ENCODE measurements at places on chromosomes 5 and 9.
A peak's percentile ranks its signal among the peaks of the same experiment; 100 is the strongest.

DNA sequence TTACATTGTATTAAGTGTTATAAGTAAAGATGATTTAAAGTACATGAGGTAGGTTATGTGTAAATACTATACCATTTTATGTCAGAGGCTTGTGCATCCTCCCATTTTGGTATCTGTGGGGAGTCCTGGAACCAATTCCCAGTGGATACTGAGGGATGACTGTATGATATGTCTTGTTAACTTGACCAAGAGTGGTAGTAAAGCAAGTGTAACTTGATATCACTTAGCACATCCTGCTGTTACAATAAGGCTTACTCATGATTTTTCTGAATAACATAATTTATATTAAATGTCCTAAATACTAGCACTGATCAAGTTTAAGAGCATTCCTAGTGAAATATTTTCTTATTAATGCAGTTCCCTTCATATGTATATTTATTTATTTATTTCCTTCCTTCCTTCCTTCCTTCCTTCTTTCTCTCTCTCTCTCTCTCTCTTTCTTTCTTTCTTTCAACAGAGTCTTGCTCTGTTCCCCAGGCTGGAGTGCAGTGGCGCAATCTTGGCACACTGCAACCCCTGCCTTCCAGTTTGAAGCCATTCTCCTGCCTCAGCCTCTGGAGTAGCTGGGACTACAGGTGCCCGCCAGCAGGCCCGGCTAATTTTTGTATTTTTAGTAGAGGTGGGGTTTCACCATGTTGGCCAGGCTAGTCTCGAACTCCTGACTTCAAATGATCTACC is 7.5 kb downstream of the NDFIP1 start:
- no peak for DNase-seq

DNA sequence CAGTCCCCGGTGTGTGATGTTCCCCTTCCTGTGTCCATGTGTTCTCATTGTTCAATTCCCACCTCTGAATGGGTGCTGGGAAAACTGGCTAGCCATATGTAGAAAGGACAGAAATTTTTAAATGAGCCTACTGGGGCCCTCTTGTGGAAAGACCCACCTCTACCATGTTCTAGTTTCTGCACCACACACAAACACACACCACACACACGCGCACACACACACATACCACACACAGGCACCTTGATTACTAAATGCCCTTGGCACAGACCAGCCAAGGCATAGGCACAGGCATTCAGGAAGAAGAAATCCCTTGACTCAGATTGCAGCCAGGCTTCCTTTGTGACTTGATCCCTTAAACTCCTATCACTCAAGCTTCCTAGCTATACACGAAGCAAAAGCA is 60.5 kb downstream of the SIL1 start:
- no peak for DNase-seq

GRCh38 chr5:17766031-17766430 is 131.8 kb downstream of the TAF11L14 start:
- DNase-seq, result no peak

- DNase-seq, result no peak
Observed at GRCh38 chr5:149265597-149265996, 6.1 kb upstream of the AFAP1L1 start.

DNA sequence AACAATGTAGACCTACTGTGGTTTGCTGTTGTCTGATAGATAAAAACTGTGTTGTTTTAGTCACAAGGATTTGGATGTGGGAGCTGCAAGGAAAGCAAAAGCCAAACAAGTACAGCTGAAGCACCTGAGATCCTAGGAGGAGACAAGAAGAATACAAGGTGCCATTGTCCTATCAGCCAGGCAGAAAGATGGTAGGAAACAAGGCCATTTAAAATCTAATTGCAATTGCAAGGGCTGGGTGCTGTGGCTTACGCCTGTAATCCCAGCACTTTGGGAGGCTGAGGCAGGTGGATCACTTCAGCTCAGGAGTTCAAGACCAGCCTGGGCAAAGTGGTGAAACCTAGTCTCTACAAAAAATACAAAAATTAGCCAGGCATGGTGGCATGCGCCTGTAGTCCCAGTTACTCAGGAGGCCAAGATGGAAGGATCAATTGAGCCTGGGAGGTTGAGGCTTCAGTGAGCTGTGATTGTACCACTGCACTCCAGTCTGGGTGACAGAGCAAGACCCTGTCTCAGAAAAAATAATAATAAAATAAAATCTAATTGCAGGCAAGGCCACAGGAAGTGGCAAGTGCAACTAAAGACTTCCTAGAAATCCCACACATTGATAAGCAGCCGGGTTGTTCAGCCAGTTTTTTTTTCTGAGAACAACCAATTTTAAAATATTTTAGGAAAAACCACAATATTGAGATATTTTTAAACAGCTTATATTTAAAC is 22.6 kb downstream of the DOCK8 start:
- peak; percentile 24 for DNase-seq

- no peak for DNase-seq
Observed at GRCh38 chr9:131817627-131818026, 77.8 kb upstream of the RAPGEF1 start.

GRCh38 chr5:79143684-79144379 is 32.2 kb downstream of the BHMT start:
- no peak for DNase-seq

GRCh38 chr5:164748861-164749260 is 1243.4 kb downstream of the MAT2B start:
- DNase-seq, result no peak

- DNase-seq, result no peak
Observed at GRCh38 chr9:82443312-82443711, 454.7 kb downstream of the SPATA31D1 start.

DNA sequence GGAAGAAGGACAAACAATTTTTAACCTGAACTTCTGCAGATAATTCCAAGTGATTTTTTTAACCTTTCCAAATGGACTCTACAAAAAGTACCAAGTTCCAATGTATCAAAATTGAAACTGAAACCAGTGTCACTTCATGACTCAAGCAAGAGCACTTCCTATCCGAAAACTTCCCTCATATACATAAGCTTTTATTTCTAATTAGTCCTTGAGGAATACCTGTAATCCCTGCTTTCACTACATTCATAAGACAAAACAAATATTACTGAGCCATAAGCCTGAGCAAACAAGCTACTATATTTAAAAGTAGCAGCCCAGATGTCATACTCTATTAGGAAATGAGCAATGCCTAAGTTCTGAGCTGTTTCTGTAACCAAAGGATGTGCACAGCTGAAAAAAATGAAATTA is 224.4 kb downstream of the EBF1 start:
- no peak for DNase-seq

- DNase-seq, result no peak
Observed at GRCh38 chr9:124005029-124005771, 6.4 kb upstream of the LHX2 start.

- no peak for DNase-seq
Observed at GRCh38 chr5:34915856-34916192, 313 bp downstream of the BRIX1 start.

DNA sequence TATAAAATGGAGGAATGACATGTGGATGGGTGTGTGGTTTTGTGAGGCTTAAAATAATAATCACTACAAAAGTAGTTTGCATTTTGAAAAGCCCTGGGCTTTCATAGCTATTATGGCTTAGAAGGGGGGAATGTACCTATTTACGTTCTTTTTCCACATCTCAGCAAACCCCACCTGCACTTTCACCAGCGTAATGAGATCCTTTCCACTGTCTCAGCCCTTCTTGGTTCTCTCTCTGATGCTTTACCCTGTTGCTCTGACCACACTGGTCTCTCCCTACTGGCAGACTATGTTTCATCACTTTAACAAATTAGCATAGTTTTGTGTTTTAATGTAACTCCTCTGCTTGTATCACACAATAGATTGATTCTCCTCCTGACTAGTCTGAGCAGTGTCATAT is 234.6 kb downstream of the DMRT2 start:
- no peak for DNase-seq

DNA sequence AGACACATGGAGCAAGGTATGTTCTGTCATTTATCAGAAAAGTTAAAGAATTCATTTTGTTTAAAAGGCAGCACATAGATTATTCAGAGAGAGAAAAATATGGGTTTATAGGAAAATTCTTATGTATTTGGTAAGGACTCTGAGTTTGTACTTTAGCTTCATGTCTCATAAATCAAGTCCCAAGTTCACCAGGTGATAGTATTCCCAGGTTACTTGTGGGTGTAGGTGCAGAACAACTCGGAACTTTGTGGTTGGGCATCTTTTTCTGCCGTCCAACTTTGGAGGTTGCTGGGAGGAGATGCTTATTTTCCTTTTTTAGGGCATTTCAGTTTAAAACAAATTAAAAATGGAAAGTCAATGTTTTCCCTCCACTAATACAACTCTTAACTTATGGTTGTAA is 269.8 kb upstream of the DMRT1 start:
- no peak for DNase-seq

DNA sequence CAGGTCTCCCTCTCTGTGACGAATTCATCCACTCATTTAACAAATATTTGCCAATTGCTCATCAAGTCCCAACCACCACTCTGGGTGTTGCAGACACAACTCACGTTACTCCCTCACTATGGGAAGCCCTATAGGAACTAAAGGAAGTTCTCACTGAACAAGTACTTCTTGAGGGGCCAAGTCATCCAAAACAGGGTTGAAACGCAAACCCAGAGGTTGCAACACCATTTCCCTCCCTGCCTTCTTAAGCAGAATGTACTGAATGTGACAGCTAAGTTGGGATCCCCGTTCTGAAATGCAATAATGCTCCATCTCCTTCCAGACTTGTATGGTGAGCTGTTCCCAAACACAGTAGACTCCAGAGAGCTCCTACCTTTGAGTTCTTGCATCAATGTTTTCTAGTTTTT is 34.3 kb downstream of the EPB41L4B start:
- DNase-seq, result no peak

- DNase-seq, result no peak
Observed at GRCh38 chr9:84659773-84660172, 9.8 kb upstream of the NTRK2 start.

GRCh38 chr9:13555516-13555915 is 276.0 kb upstream of the MPDZ start:
- DNase-seq, result no peak

- DNase-seq, result no peak
Observed at GRCh38 chr5:35644543-35644942, 26.9 kb downstream of the SPEF2 start.

DNA sequence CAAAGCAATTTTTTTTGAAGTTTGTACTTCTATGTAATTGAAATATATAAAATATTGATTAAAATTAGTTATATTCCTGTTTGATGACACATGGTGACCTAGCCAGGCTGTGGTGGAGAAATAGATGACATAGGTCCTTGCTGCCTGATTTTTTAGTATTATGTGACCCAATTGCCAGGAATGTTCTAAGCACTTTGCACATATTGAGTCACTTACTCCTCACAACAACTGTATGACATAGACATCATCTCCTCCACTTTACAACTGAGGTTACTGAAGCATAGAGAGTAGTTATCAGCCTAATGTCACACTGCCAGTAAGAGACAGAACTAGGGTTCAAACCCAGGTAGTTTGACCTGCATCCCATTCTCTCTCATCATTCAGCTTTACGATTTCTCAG is 26.2 kb upstream of the SNX18 start:
- DNase-seq, result no peak

DNA sequence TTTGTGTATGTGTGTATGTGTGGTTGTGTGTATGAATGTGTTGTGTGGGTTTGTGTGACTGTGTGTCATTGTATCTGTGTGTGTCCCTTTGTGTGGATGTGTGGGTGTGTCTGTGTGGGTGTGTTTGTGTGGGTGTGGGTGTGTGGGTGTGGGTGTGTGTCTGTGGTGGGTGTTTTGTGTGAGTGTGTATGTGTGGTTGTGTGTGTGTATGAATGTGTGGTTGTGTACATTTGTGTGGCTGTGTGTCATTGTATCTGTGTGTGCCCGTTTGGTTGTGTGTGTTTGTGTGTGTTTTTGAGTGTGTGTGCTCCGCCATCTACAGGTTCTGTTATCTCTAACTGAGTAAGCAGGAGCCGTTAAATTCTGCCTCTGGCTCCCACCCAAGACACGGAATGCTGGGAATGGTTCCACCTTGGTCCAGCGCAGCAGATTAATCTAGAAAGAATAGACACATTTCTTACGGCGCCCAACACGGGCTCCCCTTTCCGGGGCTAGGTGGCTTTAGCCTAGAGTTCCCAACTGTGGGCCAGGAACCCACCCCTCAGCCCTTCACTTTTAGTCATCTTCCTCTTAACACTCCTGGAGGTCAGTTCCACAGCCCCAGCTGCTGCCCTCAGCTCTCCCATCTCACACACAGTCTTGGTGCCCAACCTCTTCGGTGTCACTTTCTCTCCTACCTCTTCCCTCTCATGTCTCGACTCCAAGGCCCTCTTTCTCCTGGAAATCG is 197.1 kb downstream of the TTLL11 start:
- DNase-seq, result no peak

- DNase-seq, result peak; percentile 65
Observed at GRCh38 chr5:38420691-38421390, 135.6 kb downstream of the LIFR start.

DNA sequence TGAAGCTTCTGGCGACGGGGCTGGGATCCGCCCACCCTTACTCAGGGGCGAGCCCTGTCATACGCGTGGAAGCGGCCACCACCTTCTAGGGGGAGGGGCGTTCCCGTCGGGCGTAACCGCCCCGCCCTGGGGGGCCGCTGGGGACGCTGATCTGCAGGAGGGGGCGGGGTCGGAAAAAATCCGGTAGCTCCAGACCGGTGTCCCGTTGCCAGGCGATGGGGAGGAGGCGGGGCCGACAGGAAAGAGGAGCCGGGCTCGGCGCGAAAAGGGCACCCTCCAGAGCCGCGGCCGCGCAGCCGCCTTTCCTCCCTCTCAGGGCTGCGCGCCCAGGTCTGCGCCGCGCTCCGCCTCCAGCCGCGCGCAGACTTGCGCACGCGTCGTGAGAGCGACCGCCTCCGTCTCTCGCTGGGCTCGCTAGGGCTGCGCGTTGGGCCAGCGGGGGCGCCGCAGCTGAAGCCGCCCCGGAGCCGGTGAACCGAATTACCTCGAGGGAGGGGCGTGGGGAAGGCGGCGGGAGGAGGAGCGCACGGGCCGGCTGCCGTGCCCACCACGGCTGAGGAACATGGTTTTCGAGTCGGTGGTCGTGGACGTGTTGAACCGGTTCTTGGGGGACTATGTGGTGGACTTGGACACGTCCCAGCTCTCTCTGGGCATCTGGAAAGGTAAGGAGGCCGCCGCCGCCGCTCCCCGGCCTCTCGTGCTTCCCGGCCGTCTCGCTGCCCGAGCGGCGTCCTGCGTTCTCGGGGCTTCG is at the start of gene VPS13A:
Gene VPS13A, plus strand, starts transcription at position 392 of the 751 bp plus-strand sequence. Its CDS starts 171 bp downstream, at position 563.
- peak; percentile 95 for DNase-seq

GRCh38 chr5:102922111-102922720 is 167.1 kb downstream of the PAM start:
- DNase-seq, result no peak

DNA sequence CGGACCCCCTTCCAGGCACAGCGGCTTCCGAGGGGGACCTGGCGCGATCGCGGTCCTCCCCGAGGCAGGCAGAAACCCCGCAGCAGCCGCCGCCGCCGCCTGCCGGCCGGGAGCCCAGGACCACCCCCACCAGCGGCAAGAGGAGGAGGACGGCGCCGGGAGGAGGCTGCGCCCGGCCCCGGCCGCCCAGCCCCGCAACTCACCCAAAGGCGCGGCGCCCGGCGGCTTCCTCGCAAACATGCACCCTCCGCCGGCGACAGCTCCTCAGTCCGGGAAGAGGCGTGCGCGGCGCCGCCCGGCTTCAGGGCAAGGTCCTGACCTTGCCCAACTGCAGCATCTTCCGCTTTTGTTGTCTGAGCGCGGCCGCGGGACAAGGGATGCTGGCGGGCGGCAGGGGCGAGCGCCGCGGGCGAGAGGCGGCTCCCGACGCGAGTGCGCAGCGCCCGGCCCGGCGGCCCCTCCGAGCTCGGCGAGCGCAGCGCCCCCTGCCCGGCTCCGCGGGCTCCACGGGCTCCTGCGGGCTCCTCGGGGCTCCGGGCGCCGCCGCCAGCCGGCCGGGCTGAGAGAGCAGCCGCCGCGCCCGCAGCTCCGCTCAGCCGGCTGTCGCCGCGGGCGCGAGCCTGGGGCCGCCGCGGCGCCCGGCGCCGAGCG is 507 bp downstream of the CTNND2 start:
- DNase-seq, result peak; percentile 19

Data from activated naive CD4-positive, alpha-beta T cell treated with anti-CD3 and anti-CD28 coated beads, Interleukin-2, amount 10 ng/mL, durations not matched to agents 7 days and 5 days (primary cell).